ENCODE measurements at places on chromosomes 2 and 18.

DNA sequence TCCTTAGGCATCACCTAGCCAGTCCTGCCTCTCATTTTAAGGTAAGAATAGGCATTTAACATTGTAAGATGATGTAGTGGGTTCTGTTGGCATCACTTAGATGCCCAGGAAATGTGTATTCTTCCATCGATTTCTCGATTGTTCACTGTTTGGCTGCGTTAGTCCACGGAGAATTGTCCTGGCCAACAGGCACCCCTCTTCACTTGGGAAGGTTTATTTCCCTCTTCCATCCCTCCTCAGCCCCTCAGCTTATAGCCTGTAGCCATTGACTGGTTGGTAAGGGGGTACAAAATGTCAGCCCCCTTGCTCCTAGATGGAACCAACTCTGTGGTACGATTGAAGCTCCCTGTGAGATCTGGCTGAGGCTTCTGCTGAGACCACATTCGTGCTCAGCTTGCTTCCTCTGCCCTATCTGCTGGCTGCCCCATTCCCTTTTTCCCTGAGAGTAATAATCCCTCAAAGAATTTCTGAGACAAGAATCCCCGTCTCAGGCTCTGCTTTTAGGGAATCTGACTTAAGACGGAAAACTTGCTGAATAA, 43.4 kb downstream of the PLEKHA3 start:
- no peak for DNase-seq

GRCh38 chr18:75109319-75109691, 99.6 kb downstream of the PTGR3 start:
- DNase-seq, result no peak

DNA sequence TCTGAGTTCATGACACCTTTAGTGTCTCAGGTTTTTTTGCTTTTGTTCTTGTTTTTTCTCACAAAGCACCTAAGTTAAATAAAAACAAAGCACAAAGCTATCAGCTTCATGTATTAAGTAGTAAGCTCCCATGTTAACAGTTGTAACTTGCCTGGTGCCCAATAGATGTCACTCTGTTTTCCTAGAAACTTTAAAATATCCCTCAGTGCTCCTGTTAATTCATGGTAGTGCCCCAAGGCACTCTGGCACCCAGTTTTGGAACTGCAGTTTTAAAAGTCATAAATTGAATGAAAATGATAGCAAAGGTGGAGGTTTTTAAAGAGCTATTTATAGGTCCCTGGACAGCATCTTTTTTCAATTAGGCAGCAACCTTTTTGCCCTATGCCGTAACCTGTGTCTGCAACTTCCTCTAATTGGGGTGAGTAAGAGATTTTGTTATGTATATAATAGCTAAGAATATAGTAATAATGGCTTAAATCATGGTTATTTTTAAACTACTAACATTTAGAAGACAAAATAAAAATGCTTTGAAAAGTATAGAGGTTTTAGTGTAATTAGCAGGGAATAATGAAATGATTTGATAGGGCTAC, 555.0 kb upstream of the TMEFF2 start:
- DNase-seq, result no peak

DNA sequence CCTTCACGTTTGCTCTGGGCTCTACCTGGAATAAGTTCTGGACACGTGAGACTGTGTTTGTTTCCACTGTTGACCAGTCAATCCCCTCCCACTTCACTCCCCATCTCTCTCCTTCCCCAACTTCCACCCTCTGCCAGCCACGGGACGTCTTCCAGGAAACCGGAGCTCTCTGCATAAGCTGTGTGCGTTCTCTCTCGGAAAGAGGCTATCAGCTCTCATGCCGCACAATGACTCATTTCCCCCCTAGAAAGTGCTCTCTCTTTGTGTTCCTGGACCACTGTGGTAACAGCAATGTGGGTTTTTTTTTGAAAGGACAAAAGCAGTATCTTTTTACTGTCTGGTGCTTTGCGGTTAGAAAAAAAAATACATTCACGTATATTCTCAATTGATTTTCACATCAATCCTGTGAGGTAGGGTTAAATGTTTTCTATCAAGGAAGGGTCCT, 10.2 kb downstream of the PROKR1 start:
- DNase-seq, result peak; percentile 22

DNA sequence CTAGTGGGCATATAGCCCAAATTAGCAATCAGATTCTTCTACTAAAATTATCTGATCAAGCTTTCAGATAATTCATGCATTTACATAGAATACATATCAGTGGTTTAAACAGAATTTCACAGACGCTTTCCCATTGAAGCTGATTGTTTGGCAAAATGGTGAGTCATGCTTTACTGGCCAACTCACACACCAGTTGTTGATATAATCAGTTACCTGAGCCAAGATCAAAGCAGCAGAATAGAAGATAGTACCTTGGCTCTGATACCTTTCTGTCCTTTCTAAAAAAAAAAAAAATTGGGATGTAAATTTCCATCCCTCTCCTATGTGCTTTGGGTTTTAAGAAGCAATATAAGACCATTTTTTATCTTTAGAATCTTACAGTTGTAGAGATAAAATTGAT, 178.0 kb downstream of the MCFD2 start:
- no peak for DNase-seq

DNA sequence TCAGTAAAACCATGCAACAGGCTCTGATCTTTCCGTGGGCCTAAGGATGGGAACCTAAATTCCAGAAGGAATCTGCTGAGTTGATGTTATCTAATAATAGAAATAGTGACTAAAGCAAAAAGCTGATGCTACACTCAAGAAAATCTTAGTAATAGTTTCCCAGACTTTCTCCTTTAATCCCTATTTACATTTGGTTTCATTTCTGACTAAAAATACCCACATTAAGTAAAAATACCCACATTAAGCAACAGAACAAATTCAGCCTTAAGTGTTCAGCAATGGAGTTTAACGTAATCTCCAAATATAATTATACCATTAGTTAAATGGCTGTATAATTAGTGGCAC, 50.3 kb downstream of the CCBE1 start:
- DNase-seq, result no peak

DNA sequence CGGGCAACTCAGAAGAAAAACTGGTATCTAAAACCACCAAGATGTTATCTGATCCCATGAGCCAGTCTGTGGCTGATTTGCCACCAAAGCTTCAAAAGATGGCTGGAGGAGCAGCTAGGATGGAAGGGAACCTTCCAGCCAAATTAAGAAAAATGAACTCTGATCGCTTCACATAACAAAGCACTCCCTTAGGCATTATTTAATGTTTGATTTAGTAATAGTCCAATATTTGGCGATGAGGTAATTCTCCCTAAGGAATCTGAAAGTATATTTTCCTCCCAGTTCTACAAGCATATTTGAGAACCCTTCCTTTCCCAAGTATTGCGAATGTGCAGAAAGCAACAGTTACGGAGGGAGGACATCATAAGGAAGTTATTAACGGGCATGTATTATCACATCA, 156.6 kb downstream of the KCNJ3 start:
- no peak for DNase-seq

GRCh38 chr2:99879481-99879880, 262.9 kb downstream of the AFF3 start:
- no peak for DNase-seq

- no peak for DNase-seq
Observed at GRCh38 chr2:61125123-61125710, 36.8 kb upstream of the C2orf74 start.

- no peak for DNase-seq
Observed at GRCh38 chr2:230023313-230023712, 45.4 kb downstream of the SLC16A14 start.

DNA sequence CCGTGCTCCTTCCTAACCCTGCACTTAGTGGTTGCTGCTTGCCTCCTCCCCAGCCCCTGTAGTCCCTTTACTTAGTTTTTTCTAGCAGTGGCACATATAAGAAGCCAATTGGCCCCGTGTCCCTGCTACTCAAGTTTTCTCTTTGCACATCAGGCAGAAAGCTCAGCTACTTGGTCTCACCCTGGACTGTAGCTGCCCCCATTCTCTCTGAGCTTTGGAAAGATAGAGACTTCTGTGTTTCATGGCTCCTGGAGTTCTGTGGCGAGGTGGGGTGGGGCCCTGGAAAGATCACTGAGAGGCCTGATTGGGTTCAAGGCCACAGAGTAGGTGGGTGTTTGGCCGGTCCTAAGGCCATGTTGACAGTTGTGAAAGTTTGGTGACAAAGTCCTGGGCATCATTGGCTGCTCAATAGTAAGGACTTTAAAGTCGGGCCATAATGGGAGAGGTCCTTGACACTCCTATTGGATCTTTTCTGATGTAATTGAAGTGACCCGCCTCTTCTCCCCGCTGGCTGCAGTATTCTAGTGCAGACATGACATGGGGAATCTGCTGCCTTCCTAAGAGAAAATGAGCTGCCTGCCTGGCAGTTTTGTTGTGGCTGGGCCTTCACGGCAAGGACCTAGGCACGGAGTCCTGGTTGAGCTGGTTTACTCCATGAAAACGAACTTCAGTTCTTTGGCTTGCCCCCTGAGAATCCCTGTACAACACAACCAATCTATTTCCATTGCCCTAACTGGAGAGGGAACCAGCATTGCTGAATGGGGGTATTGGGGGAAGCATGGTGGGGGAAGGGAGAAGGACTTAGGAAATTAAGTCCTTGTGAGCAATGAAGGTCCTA, 26.2 kb upstream of the CYP27A1 start:
- DNase-seq, result no peak

- DNase-seq, result no peak
Observed at GRCh38 chr2:214035091-214035852, 375.6 kb upstream of the VWC2L start.

DNA sequence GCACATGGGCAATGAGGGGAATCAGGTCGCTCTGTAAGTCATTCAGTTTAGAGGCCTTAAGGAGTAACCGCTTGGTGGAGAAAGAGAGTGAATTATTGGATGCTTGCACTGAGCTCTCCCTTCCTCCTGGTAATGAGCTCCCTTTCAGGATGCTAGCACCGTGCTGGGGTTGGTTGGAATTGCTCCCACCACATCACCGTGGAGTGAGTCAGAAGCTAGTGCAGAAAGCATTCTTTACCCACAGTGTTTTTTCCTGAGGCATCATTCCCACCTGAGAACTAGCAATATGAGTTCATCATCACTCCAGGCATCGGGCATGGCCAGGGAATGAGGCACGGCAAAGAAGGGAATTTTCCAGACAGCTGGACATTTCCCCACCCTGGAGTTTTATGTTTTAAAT, 57.6 kb downstream of the ITGB6 start:
- DNase-seq, result no peak

DNA sequence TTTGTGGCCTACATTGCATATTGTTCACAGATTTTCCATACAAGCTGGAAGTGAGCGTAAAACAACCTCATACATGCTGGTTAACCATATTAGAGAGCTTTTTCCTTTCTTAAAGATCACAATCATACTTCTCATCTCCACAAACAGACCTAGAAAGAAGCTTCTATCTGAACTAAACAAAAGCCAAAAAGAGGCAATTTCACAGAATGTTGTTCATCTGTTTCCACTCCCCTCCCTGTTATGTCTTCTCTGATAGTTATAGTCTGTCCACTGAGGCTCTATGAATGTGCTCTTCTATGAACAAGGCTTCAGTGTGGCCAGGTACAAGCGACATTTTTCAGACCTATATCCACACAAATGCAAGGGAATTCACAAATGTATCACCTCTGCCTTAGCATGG, 63.4 kb downstream of the LDAH start:
- no peak for DNase-seq

Measured in endothelial cell (in vitro differentiated cells).